T follicular helper cell (primary cell): ENCODE measurements at places on chromosomes 7 and 10.

DNA sequence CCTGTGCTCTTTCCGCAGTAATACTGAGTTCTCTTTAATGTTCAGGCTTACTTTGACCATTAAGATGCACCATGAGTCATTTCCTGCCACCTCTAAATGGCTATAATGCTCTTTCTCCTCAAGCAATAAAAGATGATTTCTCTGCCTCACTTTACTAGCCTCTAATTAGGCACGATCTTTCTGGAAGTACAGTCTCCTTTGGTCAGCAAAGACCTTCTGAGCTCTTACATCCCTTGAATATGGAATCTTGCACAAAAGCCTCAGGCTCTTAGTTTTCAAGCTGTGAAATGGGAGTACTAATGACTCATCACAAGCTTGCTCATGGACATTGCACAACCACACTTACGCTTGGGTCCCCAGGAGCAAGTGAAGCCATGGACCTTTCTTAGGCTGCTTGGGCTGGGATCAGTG lies 85.9 kb downstream of the FRMD4A start:
- no peak for DNase-seq

- no peak for DNase-seq
Observed at GRCh38 chr10:110858297-110858934, 13.3 kb upstream of the PDCD4 start.

GRCh38 chr10:107561136-107561650 lies 396.7 kb upstream of the SORCS1 start:
- no peak for DNase-seq

- no peak for DNase-seq
Observed at GRCh38 chr7:149866139-149866778, 7.5 kb upstream of the ATP6V0E2 start.

DNA sequence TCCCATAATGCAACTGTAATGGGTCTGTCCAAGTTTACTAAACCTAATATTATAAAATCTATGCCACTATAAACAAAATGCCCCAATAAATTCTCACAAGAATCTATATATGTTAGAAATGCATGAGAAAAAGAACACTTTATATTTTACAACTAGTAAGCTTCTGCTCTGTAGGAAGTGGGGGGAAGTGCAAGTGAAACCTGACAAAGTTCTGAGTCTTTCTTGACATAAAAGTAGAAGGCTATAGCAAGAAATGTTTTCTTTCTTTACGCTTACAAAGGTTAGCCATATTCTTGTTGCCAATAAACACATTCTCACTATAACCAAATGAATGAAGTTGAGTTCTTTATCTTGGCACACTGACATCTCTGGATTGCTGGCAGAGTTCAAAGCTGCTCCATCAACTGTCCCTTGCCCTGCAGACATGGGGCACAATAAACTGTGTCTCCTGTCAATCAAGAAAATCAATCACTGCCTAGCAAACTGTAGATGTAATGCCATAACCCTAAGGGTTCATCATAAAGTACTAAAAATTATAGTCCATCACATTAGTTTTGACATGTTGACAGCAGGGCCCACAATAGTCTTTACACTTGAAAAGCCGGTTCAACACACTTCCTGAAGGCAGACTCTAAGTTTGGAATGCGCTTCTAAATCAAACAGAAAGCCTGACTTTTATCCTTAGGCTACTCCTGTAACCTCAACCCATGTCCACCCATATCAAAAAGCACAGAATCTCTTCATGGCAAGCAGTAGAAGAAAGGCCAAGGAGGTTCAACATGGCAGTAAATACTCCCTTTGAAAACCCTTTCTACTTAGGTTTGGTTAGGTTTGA lies 58.6 kb downstream of the TPK1 start:
- DNase-seq = no peak

- no peak for DNase-seq
Observed at GRCh38 chr7:115478426-115478825, 552.1 kb downstream of the TFEC start.

DNA sequence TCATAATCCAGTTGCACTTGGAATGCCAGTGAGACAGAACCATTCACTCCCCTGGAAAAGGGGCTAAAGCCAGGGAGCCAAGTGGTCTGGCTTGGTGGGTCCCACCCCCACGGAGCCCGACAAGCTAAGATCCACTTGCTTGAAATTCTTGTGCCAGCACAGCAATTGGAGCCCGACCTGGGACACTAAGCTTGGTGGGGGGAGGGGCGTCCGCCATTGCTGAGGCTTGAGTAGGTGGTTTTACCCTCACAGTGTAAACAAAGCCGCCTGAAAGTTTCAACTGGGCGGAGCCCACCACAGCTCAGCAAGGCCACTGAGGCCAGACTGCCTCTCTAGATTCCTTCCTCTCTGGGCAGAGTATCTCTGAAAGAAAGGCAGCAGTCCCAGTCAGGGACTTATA lies 200.7 kb upstream of the NPSR1 start:
- DNase-seq = no peak

GRCh38 chr10:118662228-118663035 lies 67.0 kb upstream of the PRLHR start:
- no peak for DNase-seq

GRCh38 chr7:3971323-3971722 lies 670.3 kb downstream of the SDK1 start:
- no peak for DNase-seq

DNA sequence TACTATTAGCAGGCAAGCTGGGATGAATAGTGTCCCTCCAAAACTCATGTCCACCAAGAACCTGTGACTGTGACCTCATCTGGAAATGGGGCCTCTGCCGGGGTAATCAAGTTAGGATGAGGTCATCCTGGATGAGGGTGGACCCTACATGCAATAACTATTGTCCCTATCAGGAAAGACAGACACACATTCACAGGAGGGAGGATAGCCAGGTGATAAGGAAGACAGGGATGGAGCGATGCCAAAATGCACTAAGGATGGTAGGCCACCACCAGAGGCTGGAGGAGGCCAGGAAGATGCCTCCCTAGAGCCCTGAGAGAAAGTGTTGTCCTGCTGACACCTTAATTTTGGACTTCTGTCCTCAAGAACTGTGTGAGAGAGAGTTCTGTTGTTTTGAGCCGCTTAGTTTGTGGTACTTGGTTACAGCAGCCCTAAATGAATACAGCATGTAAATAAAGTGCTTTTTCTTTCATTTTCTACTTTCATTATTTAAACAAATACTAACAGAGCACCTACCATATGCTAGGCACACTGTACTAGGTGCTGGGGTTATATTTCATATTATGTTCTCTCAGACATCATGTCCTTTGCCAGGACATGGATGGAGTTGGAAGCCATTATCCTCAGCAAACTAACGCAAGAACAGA lies 111.9 kb downstream of the USP6NL start:
- DNase-seq = no peak

GRCh38 chr10:130203626-130204025 lies 67.4 kb downstream of the GLRX3 start:
- no peak for DNase-seq

DNA sequence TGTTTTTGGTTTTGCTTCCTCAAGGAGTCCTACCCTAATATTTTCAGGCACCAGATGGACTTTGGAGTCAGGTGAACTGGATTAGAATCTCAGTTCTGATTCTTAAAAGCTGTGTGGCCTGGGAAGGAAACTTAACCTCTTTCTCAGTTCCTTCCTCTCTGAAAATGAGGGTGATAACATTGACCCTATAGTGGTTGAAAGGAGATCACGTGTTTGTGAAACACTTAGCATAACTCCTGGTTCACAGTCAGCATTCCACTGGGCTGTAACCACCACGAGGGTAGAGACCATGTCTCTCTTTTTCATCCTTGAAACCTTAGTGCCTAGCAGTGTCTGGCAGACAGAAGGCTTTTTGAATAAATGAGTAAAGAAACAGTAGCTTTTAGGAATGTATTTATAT lies 16.7 kb downstream of the LSMEM1 start:
- no peak for DNase-seq

GRCh38 chr10:92702301-92702916 lies 12.7 kb downstream of the HHEX start:
- DNase-seq = no peak

GRCh38 chr7:32937344-32938174 lies 19.7 kb upstream of the FKBP9 start:
- DNase-seq = no peak

DNA sequence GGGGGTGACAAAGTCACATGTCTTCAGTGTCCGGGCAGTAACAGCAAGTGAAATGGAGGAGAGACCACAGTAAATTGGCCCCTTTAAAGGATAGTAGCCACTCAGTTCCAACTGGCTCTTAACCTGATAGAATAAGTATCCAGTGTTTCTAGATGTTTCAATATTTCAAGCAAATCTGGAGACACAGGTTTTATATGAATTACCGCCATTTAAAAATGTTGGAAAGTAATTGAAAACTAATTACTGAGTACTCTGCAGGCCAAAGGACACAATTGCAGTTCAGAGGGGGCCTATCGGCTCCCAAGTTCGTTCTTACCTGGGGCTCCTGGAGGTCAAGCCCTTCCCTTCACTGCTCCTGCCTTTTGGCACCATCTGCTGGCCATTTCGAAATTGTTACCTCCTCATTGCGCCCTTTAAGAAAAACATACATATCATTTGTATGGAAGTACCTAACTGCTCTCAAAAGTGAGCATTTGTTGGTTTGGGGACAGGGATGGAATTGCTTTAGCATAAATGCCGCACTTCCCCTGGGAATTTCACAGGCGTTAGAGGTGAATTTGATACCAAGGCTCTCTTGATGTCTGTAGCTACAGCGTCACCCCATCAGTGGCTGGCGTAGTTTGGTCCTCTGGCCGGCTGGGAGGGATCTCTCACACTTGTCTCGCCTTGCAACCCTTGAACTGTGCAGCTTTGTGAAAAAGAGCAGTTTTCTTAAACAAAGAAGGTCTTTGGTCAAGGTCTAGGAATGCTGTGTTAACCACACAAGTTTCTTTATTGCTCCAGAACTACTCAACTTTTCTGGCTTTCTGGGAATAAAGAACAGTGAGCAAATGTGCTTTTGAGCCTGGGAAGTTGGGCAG lies 220.0 kb downstream of the ARHGAP21 start:
- DNase-seq = no peak

- no peak for DNase-seq
Observed at GRCh38 chr10:122510326-122510725, 49.0 kb downstream of the HTRA1 start.

DNA sequence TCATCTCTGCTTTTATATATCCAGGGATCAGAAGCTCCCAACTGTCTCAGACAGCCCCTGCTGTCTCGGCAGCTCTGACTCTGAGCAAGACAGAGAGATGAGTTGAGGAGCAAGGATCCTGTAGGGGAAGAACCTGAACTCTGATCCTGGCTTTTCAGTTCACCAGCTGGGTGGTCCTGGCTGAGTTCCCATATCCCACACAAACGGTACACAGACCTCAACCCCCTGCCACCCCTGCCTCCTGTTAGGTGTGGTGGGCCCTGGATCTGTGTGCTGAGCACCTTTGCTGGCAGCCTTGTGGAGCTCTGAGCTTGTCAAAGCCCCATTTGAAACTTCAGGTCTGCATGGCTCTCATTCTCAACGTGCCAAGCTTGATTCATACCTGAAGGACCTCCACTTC lies 54.3 kb upstream of the GPR26 start:
- DNase-seq = no peak

GRCh38 chr7:55493408-55493807 lies 78.9 kb downstream of the VOPP1 start:
- no peak for DNase-seq
